ENCODE measurements at places on chromosomes 5 and 9.

DNA sequence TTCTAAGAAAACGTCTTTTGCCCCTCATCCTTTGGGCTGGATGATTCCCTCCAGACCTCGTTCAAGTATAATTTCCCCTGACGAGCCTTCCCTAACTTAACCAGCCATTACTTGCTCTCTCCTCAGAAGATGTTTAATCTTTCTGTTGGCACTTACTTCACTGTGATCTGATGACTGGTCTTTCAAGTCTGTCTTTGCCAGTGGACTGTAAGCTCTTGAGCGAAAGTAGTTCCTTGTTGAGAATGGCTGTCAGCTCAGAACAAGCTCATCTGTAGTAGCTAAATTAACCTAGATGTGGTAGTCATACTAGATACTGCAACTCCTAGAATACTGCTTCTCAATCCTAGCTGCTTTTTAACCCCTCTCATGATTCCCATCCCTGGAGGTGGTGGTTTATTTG lies 125.0 kb downstream of the AOPEP start:
- no peak for DNase-seq

GRCh38 chr9:32918628-32919027 lies 82.8 kb downstream of the APTX start:
- DNase-seq = no peak

- no peak for DNase-seq
Measured at GRCh38 chr5:14723701-14724132, 59.2 kb downstream of the OTULIN start.

- DNase-seq = no peak
Measured at GRCh38 chr5:144487761-144488160, 317.1 kb downstream of the KCTD16 start.

DNA sequence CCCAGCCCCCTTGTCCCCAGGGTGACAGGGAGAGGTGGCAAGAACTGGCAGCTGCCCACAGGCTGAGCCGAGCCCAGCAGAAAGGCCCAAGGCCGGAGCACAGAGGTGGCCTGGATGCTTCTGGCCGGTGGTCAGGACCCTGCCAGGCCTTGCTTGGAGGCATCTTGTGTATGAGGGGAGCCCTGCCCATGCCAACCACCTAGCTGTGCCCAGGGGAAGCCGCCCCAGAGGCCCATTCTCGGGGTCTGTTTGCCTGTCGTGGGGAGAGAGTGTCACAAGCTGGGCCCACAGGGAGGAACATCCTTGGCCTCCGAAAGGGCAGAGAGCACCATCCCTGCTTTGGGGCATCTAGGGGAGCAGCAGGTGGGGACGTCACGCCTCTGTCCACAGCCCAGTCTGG lies 10.0 kb downstream of the NKD2 start:
- no peak for DNase-seq

DNA sequence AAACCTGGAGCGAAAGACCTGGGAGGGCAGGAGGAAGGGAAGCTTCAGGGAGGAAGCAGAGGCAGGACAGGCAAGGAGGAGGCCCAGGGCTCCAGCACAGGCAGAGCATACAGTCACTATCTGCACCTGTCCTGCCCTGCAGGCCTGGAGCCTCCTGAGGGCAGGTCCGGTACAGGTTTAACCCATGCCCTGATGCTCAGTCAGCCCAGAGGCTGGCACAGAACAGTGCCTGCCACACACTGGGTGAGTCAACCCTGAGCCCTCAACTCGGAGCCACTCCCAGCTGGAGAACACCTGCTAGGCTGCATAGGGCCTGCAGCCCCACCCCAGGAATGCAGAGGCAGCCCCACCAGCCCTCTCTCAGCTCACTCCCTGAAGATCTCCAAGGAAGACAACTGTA lies 161.5 kb upstream of the PHYKPL start:
- DNase-seq = no peak

- no peak for DNase-seq
Measured at GRCh38 chr9:113541019-113541900, 77.7 kb downstream of the RGS3 start.

DNA sequence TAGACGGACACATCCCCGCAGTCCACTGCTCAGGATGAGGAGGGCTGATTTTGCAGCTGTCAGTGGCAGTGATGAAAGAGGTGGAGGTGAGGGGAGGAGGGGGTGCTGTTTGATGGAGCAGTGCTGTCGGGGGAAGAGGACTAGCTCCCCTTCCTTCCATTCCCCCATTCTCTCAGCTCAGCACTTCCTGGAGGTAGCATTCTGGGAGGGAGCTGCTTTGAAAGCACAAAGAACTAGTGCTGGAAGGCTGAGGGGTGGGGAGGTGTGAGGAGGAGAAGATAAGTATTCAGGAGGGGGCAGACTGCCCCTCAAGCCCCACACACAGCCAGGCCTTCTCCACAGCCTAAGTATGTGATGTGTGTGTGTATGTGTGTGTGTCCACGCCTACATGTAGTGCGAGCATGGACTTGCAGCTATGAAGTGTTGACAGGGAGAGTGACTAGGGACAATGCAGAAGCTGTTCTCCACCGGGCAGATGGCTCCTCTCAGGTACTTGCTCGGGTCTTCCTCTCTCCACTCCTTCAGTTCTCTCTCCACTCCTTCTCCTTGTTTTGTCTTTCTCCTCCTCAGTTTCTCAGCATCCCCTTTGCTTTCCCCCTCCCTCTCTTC lies 65.5 kb upstream of the HSPA9 start:
- no peak for DNase-seq

DNA sequence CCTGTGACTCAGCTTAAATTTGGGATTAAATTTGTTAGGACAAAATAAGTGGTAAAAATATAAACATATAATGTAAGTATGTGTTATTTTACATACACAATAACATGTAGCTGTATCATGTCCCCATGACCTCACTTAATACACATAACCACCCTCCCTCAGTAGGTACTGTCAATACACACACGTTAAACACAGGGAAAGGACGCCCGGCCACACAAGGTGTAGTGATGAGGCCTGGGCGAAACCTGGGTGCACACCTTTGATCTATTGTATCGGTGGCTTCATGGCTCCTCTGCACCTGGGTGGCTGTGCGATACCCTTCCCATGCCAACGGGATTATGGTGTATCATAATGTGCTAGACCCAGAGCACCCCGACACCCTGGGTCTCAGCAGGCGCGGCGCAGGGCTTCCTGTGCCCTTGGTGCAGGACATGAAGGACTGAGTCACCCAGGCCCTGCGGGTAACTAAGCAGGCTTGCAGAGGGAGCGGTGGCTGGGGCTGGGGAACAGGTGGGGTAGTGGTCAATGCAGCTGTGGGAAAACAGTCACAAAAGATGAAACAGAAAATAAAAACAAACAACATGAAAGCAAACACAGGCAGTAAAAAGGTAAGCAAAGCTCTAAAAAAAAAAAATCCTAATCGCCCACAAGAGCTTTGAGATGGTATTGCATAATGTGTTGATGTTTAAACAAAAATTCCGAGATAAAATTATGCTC lies 127.5 kb upstream of the RETREG1 start:
- no peak for DNase-seq

GRCh38 chr9:22211588-22212360 lies 202.7 kb upstream of the CDKN2B start:
- no peak for DNase-seq

DNA sequence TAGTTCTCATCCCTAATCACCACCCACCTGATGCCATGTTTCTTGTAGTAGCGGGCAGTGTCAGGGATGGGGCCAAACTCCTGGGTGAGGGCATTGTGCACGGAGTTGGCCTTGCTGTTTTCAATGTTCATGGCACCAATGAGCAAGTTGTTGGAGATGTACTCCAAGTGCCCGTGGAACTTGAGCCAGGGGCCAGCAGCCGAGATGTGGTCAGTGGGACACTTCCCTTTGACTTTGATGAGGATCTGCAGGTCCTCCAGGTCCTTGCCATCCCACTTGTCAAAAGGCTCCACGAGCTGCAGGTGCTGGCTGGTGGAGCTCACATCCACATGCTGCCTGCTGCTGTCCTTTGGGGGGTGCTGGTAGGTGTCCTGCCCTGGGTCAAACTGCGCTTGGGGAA lies 162.2 kb upstream of the SV2C start:
- DNase-seq = no peak

- DNase-seq = no peak
Measured at GRCh38 chr5:33146881-33147280, 293.9 kb upstream of the TARS1 start.

DNA sequence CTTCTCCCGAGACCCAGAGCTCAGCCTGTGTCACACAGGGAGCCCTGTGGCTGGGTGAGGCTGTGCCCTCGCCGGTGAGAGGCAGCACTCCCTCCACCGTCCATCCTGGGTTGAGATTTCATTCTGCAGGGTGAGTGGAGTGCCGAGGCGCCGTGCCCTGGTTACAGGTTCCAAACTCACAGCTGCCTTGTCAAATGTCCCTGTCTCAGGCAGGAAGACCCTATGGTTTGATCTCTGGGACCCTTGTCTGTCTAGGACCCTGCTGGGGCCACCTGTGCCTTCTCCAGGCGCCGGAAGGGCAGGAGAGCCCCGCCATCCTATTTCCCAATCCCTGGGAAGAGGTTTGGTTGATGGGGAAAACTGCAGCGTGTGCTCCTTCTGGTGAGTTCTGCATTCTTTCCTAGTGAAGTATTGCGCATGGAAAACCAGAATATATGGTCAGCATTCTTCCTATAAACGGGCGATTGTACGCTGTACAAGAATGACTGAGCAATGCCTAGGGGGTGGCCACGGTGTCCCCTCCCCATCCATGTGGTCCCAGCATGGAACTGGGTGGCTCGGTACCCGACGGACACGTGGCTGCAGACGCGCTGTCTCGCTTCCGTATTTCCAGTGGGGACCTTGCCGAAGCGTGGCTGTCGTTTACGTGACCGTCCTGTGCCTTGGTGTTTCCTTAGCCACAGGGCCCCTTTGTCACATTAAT lies 95.9 kb upstream of the COL5A1 start:
- no peak for DNase-seq

DNA sequence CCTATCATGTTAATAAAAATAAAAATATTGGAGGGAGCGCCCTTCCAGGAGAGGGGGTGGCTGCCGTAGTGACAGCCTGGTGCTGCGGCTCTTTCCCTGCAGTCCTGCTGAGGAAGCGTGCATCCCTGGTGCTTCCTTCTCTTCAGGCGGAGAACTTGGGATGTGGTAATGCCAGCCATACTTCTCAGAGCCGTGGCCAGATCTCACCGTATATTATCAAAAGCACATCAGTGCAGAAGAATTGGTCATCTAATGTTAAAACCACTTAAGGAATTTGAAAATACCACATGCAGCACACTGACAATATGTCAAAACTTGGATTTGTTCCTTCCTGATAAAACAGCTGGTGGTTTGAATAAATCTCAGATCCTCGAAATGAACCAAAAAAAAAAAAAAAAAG lies 17.7 kb downstream of the C9orf40 start:
- no peak for DNase-seq

DNA sequence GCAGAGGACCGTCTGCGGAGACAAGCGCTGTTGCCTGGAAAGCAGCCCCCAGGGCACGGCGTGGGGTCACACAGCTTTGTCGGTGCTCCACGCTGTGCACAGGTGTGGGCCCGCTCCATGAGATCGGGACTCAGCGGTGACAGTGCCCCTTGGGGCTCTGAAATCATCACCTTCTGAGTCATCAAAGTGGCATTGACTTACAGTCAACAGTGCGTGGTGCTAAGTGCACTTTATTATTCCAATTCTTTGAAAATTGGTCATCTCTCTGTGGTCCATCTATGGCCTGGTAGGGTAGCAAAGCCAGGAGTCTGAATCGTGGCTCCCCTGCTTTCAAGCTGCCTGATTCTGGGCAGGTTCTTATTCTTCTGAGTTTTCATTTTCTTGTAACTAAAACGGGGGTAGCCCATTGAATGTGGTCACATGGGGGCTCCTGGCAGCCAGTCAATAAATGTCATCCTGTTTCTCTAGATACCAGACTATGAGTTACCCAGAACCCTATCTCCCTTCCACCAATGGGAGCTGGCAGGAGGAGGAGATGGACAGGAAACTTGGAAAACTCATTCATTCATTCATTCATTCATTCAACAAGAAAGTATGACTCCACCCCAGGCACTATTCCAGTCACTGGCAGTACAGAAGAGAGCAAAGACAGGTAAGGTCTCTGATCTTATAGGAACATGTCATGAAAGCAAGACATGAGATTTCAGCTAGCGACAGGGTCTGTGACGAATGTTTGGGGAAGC lies 20.3 kb upstream of the UNC5A start:
- DNase-seq = no peak

GRCh38 chr9:126907058-126907457 lies 7.5 kb upstream of the RALGPS1 start:
- DNase-seq = no peak

DNA sequence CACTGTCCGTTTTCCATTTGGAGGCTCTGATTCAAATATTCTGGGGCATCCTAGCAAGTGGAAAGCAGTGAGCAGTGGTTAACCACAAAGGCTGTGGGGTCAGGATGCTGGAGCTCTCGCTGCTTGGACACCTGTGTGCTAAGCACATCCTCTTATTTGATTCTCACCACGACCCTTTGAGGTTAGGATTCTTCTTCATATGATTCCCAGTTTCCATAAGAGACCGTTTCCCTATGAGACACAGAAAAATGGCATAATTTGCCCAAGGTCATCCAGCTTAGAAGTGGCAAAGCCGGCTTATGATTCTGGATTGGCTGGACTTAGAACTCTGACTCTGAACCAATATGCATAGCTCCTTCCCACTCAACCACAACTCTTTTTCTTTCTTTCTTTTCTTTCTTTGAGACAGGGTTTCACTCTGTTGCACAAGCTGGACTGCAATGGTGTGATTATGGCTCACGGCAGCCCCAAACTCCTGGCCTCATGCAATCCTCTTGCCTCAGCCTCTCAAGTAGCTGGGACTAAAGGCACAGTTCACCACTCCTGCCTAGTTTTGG lies 207.7 kb downstream of the TTLL11 start:
- DNase-seq = no peak

DNA sequence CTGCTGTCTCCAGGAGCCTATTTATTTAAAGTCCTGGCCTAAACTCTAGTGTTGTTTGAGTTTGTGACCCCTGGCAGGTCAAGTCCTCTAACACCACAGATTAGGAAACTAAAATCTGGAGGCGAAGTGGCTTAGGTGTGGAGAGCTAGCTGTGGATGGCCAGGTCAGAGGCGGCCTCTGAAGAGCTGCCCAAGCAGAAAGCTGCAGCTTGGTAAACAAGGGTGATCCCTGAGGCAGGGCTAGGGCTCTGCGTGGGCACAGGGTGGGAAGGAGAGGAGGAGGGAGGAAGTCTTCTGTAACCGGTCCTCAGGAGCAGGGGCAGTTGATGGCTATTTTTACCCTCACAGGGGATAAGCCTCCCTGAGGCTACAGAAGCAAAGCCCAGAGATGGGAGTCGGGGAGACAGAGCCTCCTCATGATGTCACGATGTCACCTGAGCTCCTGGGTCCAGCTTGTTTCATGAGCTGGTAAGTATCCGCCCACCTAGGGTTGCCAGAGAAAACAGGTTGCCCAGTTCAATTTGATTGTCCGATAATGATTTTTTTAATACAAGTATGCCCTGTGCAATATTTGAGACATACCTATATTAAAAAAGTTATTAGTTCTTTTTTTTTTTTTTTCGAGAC lies 25.9 kb upstream of the BOD1 start:
- no peak for DNase-seq

All from stimulated activated CD4-positive, alpha-beta T cell treated with anti-CD3 and anti-CD28 coated beads, Interleukin-1b, Interleukin-23, amount 100 ng/mL, for 24 hours (primary cell).